HEK293T (cell line): ENCODE measurements at places on chromosomes 7 and 10.

DNA sequence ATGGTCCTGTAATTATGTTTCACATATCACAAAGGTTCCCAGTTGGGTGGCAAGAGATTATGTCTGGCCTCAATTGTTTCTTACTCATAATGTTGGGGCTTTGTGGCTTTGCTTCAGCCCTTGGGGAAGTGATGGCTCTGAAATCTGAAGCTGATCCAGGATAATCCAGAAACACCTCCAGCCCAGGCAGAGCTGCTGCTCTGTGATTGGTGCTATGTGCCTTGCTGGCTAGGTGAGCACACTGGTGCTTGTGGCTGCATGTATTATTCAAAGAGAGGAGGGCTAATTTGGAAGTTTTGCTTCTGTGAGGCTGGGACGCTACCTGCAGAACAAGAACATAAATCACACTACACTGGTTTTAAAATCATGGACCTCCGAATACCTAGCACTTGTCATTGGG lies 346.6 kb upstream of the MGMT start:
- no peak for DNase-seq

DNA sequence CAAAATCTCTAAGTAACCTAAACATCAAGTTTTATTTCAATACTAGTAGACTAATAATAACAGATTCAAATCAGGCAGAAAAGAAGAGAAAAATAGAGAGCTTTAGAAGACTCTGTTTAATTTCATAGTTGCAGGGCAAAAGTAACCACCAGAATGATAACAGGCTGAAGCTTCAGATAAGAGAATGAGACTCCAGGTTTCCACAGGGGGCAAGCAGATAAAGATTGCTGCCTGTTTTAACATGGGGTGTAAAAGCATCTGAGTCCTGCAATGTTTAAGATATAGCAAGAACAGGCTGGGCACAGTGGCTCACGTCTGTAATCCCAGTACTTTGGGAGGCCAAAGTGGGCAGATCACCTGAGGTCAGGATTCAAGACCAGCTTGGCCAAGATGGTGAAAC lies 11.0 kb downstream of the CROT start:
- no peak for DNase-seq

DNA sequence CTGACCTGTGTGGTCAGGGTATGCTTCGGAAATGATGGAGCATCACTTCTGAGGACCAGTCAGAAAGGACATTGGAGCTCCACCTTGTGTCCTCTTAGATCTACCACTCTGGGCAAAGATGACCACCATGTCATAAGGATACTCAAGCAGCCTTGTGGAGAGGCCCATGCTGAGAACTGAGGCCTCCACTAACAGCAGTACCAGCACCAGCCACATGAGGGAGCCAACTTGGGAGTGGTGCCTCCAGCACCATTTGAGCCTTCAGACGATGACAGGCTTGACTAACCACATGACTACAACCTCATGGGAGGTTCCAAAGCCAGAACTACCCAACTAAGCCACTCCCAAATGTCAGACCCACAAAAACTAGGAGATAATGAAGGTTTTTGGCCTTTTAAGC lies 116.0 kb downstream of the NPTX2 start:
- DNase-seq, result peak; percentile 81

GRCh38 chr7:139915268-139915863 lies 86.3 kb downstream of the TBXAS1 start:
- no peak for DNase-seq

DNA sequence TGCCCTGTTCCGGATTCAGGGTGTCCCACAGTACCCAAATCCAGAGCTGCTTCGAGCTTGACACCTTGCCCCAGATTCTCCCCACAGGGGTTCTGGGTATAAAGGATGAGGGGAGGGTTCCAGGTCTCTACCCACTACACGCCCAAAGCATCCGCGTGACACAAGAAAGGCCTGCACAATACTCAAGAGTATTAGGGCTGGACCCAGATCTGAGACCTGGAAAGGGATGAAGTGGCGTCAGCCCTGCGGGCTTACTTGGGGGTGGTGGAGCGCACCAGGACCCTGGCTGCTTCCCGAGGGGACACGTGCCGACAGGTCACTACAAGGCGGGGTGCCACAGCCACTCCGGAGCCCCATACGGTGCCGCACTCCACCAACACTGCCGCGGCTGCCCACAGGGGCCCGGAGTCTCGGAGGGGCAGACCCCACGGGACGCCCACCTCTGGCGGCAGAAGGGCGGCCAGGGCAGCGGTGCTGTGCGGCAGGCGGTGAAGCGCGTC lies 1.3 kb downstream of the TYSND1 start:
- DNase-seq, result no peak

GRCh38 chr10:4772202-4772570 lies 53.8 kb upstream of the AKR1E2 start:
- DNase-seq, result no peak

DNA sequence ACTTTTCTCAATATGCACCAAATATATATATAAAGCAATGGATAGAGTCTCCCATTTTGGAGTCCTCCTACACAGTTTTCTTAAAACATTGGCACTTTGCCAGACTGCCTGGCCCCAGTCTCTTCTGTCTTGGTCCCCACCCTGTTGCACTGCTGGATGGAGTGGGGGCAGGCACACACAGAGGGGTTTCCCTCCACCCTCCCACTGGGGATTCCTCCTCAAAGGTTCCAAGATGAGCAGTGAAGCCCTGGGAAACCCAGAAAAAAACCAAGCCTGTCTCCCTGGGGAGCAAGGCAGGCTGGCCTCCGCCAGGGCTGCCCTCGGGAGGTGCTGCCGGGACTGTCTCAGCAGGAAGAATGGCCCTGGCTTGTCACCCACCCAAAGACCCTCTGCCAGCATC lies 68.0 kb downstream of the SH3PXD2A start:
- DNase-seq, result no peak

- DNase-seq, result no peak
These were observed 315.8 kb downstream of the KCNMA1 start for GRCh38 chr10:77321838-77322237.

DNA sequence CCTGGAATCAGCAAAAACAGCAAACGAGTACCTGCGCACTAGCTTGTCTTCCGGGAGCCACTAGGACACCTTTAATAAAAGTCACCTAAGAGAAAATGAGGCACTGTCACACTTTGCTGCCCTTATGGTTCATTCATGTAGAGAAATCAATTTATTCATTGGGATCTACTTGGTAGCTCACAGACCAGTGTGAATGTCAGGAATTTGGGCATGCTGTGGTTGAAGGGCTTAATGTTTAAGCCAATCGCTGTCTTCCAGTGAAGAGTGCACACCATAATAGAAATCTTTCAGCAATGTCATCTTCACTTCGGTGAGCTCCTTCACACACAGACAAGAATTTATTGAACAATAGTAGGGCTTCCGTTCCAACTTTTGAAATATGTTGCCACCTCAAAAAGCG lies 65.1 kb downstream of the MARCHF5 start:
- no peak for DNase-seq

GRCh38 chr7:26011039-26011696 lies 140.8 kb upstream of the NFE2L3 start:
- DNase-seq, result no peak

DNA sequence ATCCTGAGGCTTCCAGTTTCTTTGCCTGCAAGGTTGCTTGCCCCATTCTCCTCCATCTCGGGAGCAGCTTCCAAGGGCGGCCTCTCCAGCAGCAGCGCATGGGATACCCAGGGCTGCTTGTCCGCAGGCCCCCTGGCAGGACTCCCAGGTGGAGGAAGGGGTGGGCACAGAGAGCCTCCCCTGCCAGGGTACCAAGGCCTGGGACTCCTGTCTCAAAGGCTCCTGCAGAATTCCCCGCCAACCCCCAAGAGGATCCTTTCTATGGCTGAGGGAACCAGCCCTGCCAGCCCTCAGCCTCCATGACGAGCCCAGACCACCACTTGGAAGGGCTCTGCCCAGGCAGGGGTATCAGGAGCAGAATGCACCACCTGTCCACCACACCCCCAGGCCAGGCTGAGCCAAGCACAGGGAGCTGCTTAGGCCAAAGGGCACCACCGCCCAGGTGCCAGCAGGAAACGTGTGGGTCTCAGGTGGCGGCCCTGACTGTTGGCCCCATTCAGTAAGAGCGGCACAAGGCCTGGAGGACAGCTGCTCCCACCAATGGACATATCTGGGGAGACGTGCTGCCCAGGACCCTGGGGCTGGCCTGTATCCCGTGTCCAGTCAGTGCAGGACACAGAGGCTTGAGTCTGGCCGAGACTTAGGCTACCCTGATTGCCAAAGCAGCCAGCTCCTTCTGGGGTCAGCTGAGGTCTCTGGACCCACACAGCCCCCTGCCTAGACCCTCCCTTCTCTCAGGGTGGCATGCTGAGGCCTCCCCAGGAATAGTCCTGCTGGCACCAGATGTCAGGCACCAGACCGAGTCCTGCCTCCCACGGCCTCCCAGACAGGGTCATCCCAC lies 33.8 kb upstream of the INPP5A start:
- DNase-seq, result no peak

GRCh38 chr10:98006266-98006665 lies 24.2 kb downstream of the CRTAC1 start:
- no peak for DNase-seq

DNA sequence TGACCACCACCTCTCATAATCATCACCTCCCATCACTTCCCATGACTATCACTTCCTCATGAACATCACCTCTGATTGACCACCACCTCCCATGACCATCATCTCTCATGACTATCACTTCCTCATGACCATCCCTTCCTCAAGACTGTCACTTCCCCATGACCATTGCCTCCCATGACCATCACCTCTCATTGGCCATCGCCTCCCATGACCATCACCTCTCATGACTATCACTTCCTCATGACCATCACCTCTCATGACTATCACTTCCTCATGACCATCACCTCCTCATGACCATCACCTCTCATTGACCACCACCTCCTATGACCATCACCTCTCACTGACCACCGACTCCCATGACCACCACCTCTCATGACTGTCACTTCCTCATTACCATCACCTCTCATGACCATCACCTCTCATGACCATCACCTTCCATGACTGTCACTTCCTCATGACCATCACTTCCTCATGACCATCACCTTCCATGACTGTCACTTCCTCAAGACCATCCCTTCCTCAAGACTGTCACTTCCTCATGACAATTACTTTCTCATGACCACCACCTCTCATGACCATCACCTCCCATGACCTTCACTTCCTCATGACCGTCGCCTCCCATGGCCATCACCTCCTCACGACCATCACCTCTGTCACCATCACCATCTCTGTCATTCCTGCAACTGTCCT lies 51.6 kb downstream of the PDGFA start:
- DNase-seq, result no peak

DNA sequence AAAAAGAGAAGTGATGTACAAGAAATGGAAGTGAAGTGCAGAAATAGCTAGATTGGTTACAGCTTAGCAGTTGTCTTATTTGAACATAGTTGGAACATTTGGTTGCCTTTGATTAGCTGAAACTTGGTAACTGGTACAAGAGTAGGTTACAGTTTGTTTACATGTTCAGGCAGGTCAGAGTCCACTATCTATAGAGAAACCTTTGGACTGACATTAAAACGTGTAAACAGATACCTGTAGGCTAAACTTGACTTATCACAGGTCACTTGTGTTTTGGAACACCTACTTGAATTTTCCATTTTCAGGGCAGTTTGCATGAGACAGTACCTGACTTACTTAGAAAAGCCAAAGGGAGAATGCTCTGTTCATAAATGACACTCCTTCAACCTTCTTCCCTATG lies 28.5 kb upstream of the CYP2C8 start:
- DNase-seq, result no peak

GRCh38 chr7:139682136-139683013 lies 95.4 kb downstream of the HIPK2 start:
- DNase-seq, result no peak

DNA sequence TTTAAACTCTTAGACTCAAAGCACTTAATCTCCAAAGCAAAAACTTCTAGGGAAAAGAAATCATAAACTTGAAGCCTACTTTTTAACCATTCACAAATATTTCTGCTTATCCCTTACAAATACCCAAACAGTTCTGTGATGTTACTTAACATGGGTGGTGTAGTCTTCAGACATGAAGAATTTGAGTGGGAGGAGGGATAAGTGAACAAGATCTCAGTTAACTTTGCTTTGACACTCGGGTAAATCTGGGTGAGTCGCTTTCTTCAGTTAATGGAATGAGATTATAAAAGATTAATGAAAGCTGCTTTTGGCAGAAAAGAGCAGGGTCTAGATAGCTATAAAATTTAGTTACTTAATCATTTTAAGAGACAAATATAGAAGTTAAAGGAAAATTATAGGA lies 47.5 kb downstream of the RNF133 start:
- no peak for DNase-seq

DNA sequence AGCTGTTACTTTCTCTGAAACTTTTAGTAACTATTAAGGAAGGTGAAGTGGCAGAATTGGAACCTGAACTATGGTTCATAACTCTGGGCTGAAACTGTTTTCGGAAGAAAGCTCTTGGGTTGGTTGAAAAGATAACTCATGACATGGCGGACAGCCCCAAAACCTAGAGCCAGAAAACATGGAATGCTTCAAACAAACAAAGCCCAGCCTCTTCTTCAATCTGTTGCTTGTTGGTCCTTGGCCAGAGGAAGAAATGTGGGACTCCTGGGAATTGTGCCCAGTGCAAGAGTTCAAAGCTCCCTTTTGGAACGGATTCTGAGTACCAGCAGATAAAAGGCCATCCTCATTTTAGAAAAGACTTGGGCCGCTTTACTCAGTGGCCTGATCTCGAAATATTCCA lies 52.9 kb upstream of the CACNB2 start:
- DNase-seq, result no peak

DNA sequence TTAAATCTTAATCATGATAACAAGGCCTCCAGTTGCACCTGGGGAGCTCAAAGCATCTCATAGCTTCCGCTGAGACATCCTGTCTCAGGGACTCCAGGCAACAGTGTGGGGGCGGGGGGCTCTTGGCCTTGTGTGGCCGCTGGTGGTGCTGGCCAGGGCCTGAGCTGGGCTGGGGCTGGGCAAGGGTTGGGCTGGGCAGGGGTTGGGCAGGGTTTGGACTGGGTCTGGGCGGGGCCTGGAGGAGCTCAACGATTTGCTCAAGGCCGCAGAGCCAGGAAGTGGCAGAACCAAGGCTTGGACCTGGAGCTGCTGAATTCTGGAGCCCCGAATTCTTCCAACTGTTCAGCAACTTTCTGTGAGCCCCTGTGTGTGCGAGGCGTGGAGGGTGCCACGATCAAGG lies 37.9 kb upstream of the PSMG3 start:
- DNase-seq, result no peak

DNA sequence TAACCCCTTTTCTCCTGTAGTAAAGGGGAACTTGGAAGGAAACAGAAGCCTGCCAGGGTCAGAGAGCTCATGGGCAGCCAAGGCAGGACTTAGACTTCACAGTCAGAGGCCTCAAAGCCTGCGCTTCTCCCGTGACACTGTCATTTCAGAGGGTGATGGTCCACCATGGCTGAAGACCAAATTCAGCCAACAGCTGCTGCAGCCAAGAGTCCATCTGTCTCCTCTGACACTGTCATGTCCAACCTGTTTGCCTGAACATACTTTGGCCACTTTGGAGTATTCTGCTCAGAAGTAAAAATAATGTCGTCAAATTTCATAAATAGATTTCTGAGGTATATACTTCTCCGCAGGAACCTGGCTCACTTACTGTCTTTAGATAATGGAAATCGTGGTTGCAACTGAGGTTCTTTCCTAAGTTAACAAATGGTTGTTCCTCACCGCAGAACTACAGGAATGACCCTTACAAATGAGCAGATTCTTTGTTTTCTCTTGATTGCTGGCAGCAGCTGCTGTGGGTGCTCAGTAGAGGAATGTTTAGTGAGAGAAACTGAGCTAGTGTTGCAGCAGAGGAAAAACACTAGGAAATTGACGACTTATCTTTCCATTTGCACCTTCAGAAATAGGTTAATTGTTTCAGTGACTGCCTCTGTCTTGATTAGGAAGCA lies 626.5 kb downstream of the SDK1 start:
- DNase-seq, result no peak
